ENCODE measurements at places on chromosomes 5 and 9.

DNA sequence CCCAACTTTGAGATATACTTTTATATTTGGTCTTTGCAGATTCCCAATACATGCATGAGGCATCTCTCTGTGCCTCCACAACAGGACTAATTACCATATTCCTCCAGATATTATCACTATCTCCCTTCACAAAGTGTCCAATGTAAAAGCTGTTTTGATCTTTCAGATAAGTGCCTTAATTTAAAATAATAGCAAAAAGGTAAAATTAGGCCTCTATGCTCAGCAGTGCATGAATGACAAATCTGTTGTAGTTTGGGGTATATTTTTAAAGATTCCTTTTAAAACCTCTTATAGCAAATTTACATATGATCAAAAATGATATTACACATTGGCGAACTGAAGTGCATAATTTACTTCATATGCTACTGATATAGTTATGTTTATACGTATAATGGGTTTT, 369.2 kb upstream of the CCNH start:
- no peak for DNase-seq

- no peak for DNase-seq
Measured at GRCh38 chr5:95424526-95424925, 33.4 kb downstream of the FAM81B start.

DNA sequence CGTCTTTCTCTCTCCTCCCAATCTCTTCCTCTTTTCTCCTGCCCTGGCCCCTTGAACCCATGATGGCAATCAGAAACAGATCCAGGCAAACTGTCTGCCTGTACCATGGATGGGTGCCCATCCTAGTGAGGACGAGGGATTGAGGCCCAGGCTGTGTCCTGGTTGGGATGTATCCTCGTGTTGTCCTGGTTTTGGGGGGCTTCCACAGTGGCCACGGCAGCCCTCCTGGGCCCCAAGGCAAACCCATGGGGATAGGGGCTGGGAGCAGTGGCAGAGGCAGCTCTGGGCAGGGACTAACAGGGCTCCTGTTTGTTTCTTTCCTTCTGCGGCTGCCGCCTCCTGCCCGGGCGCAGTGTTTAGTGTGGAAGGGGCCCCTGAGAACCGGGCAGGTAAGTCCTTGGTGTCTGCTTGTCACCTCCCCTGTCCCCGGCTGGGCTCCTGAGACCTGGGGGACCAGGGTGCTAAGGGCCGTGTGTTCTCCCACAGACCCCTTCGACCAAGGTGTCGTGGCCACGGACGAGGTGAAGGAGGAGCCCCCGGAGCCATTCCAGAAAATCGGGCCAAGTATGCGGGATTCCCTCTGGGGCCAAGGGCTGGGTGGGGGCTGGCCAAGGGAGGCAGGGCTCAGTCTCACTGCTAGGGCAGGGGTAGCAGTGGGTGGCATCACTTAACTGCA, 70.0 kb downstream of the AMBP start:
- DNase-seq: no peak

DNA sequence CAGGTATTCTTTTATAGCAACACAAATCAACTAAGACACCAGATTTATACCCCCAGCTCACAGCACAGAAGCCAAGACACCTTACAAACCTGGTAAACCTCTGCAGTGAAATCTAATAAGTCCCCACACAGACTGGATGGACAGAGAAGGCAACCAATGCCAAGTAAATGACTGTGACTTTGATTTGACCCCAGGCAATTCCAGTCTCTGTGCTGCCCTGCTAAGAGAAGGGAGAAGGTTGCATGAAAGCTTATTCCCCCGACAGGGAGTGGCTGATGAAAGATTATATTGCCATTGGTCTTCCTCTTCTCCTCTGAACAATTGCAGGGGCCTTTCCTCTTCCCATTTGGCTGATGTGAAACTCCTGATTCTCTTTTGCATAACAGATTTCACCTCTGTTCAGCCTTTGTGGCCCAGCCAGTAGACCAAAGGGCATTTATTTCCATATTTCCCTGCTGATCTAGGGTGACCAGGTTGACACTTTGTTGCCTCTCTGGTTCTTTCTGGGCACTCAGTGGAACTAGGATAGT, 107.6 kb downstream of the ADRB2 start:
- no peak for DNase-seq

GRCh38 chr9:83933790-83934189, 12.6 kb upstream of the KIF27 start:
- DNase-seq: no peak

- DNase-seq: no peak
Measured at GRCh38 chr9:12815888-12816287, 41.1 kb downstream of the LURAP1L start.

GRCh38 chr9:20623021-20623747, 885 bp upstream of the MLLT3 start:
- no peak for DNase-seq

GRCh38 chr5:149168276-149168906, 27.1 kb downstream of the ABLIM3 start:
- DNase-seq: no peak

DNA sequence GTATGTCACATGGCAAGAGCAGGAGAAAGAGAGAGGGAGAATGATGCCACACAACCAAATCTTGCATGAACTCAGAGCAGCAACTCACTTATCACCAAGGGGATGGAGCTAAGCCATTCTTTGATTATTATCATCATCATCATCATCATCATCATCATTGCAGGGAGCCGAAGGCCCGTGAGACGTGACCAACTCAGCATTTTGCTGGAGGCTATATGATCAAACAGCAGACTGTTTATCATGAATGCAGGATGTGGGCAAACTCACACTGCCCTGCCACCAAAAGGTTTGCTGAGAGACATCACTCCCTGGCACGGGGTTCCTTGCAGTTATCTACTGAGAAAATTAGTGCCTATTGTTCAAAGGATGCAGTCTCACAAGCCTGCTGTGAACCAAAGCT, 8.6 kb upstream of the ZNF169 start:
- DNase-seq: no peak

DNA sequence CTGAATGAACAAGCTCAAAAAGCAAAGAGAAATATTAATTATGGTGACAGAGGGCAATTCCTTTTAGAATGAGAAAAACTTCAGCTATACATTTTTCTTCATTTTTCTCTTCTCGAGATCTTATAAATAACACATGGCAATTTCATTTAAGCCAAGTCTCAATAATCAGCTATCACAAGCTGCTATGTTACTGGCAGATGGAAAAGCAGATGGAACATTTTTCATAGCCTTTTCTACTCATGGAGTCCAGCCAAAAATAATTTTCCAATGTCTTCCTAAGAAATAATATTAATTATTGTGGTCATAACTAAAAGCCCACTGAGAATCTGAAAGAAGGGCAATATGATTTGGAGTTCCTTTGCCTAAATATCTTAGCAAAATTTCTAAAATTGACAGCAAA, 35.6 kb downstream of the SKIC3 start:
- DNase-seq: no peak

GRCh38 chr9:91680106-91680505, 256.5 kb upstream of the NFIL3 start:
- no peak for DNase-seq

GRCh38 chr5:20359377-20359776, 371.4 kb upstream of the CDH18 start:
- no peak for DNase-seq

DNA sequence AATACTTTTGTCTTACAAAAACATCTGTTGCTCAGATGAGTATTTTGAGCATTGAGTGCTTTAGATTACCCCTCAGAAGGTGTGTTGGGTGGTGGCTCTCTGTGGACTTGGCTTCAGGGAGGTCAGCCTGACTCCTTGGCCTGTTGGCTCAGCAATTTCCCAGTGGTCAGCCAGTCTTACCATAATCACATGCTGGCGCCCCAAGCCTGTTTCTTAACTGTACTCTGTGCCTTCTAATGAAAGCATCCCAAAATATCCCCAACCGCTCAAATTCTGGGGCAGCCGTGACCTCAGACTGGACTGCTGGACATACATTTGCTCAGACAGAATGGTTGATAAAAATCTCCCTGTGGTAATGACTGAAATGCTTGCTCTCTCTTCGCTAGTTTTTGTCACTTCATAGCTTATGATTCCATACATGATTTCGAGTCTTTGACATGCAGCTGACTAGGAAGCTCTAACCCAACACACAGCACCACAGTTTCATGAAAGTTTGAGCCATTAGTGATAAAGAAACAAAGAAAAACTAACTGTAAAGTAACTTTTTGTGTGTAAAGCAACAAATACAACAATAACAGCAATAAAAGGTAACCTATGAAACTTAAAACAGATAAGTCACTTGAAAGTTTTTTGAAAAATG, 562.2 kb upstream of the MEF2C start:
- no peak for DNase-seq

- no peak for DNase-seq
Measured at GRCh38 chr5:9833871-9834270, 203.7 kb upstream of the TAS2R1 start.

DNA sequence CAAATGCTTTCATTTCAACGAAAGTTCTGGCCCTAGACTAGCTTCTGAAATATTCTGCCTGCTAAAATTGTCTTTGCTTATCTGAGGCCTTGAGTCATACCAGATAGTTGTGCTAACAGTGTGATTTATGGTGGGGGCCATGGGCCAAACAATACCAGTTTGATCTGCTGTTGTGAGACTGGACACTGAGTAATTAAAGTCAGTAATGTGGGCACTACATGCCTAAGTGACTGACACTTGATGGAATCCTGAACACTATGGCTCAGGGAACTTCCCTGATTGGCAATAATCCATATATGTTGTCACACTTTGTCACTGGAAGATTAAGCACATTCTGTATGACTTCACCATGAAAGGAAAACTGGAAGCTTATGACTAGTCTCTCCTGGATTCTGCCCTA, 127.6 kb upstream of the CYLC2 start:
- DNase-seq: no peak

GRCh38 chr9:95167998-95168397, 149.5 kb downstream of the FANCC start:
- DNase-seq: no peak

GRCh38 chr9:2576631-2577030, 45.0 kb upstream of the VLDLR start:
- no peak for DNase-seq

DNA sequence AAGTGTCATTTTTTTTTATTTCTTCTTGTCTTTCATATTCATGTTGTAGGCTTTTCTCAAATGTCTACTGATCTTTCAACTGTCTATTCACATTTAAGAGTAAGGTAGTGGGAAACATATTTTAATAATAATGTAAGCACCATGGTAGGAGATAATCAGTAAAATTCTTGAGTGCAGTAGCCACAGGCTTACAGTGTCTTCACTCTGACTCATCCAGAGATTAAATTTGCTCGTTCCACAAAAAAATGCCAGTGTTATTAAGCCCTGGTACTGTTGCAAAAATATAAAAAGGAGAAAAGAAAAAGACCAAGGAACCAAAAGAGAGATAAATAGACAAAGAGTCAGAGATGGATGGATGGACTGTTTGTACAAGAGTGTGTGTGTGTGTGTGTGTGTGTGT, 43.0 kb downstream of the PARP8 start:
- DNase-seq: no peak

- no peak for DNase-seq
Measured at GRCh38 chr9:133578524-133579441, 30.4 kb downstream of the FAM163B start.

GRCh38 chr5:83219495-83219894, 142.1 kb downstream of the XRCC4 start:
- no peak for DNase-seq

DNA sequence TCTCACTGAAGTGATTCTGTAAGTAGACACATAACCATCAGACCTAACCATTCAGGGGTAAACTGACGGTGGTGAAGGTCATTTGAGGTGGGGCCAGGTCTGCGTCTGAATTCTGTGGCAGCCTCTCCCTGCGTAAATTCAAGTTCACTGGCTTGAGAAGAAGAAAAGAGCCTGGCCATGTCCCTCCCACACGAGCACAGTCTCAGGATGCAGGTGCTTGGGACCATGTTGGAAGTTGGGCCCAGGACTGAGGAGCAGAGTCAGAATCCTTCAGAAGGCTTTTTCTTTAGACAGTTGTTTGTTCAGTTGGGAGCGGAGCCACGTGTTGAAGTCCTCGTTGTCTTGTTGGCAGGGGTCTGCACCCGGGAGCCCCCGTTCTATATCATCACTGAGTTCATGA, 24.1 kb downstream of the QRFP start:
- DNase-seq: no peak

- DNase-seq: no peak
Measured at GRCh38 chr5:180601591-180602480, 10.5 kb upstream of the SCGB3A1 start.
